Cortex of kidney (tissue), 1 donor: ENCODE measurements at places on chromosomes 3 and 15.

DNA sequence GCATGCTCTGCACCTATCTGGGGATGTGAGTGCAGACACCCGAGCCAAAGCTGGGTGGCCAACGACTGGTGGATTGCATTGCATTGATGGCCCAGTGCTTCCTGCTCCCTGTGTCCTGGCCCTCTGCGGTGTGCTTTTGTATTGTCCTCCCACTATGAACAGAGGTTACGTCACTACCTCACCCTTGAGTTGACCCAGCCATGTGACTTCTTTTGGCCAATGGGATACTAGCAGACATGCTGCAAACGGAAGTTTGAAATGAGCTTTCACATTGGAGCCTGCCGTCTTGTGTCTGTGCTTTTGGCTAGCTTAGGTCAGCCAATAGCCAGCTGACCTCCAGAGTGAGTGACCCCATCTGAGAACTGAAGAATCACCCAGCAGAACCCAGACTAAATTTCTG, 15.3 kb upstream of the TBC1D21 start:
- DNase-seq, result no peak

DNA sequence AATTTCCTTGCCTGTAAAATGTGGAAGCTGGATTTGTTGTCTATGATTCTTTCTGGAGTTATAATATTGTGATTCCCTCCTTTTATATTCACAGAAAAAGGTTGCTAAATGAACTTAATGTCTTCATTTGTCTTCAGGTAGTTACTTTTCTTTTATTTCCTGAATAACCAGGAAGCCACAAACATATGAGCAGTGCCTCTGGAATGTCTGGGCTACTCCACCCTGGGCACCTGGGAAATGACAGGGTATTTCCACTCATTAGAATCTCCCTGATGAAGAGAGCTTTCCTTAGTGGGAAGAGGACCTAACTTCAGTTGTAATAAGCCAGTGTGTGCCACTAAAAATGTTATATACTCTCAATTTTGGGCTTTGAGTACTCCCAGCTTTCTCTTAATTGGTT, 3.8 kb upstream of the SLMAP start:
- DNase-seq, result no peak

GRCh38 chr15:58742022-58742813, 7.3 kb downstream of the ADAM10 start:
- DNase-seq, result no peak

DNA sequence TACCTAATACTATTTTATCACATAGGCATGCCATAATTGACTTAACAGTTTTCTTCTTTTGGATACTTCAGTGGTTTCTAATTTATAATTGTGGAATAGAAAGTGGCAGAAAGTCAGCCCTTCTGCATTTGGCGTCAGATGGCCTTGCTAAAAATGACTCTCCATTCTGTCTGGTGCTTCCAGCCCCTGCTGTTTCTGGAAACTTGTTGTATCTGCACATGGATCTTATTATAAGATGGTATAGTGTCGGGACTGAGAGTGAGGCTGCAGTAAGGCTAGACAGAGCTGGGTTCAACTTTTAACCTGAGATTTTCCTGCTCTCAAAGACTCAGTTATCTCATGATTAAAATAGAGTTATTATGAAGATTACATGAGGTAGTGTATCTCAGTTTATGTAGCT, 74.8 kb upstream of the WDR72 start:
- no peak for DNase-seq

GRCh38 chr3:187976365-187976900, 177.5 kb upstream of the LPP start:
- DNase-seq, result no peak

- no peak for DNase-seq
These were observed 9.9 kb upstream of the STRA6 start for GRCh38 chr15:74212494-74212893.

DNA sequence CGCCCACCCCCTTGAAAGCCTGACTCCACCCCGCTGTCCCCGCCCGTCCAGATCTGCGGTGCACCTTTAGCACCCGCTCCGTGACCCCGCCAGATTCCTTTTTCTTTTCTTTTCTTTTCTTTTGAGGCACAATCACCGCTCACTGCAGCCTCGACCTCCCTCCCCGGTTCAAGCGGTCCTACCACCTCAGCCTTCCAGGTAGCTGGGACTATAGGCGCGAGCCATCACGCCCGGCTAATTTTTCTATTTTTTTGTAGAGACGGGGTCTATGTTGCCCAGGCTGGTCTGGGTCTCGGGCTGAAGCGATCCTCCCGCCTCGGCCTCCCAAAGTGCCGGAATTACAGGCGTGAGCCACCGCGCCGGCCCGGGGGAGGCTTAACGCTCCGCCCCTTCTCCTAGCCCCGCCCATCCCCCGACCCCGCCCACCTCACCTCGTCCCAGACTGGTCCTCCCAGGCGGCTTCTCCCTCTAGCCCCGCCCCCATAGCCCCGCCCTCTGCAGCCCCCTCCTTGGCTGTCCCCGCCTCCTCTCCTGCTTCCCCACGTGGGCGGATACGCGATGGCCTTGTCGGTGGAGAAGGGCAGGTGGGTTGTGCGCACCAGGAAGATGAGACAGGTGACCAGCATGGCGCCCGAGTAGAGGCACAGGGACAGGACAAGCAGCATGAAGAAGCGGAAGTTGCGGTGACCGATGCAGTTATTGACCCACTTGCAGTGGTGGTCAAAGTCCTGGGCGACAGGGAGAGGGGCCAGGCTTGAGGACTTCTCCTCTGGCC, 3.2 kb downstream of the ZDHHC19 start:
- DNase-seq, result no peak

DNA sequence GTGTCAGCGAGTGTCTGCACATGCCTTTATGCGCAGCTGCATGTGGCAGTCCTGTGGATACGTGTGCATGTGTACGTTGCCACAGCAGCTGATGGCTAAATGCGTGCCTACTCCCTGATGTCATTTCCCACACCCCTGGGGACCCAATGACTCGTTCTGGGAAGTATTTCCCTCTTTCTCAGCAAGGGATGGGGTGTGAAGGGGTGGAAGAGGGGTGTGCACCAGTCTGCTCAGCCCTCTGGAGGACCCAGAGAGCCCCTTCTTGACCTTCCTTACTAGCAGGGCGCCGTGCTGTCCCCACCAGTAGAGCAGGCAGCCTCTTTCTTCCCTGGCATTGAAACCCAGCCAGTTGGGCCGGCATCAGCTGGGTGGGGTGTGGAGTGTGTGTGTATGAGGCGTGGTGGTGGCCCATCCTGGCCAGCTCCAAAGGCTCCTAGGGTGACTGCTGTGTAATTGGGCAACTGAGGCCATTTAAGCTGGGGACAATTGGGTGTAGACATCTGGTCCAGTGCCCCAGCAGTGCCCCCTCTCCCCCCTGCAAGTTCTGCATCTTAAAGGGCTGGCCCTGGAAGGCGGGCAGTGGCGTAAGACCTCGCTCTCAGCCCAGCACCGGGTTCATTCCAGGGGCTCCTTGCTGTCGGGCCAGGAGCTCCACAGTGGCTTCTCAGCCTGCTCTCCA, 19.2 kb downstream of the SNX33 start:
- no peak for DNase-seq

- DNase-seq, result no peak
These were observed 50.7 kb upstream of the TPRG1 start for GRCh38 chr3:189121092-189121491.

GRCh38 chr3:27625864-27626263, 96.3 kb downstream of the EOMES start:
- no peak for DNase-seq

GRCh38 chr15:93185796-93186195, 96.8 kb upstream of the RGMA start:
- no peak for DNase-seq

GRCh38 chr3:141969711-141970110, 93.3 kb downstream of the ATP1B3 start:
- no peak for DNase-seq

DNA sequence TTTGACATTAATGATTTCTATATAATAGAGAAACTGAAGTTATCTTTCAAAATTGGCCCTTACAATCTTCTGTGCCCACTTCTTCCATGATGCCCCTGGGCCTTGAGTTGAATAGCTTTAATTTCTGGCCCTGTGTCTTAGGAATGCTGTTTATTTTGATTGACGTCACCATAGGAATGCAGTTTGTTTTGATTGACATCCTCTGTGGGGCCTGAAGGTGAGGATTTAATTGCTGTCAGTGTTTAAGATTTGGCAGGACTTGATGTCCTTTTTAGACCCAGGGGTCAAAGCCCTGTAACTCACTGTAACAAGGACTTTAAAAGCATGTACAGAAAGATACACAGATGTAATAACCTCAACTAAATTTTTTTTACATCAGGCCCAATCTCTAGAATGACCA, 83.3 kb downstream of the GLDN start:
- no peak for DNase-seq

DNA sequence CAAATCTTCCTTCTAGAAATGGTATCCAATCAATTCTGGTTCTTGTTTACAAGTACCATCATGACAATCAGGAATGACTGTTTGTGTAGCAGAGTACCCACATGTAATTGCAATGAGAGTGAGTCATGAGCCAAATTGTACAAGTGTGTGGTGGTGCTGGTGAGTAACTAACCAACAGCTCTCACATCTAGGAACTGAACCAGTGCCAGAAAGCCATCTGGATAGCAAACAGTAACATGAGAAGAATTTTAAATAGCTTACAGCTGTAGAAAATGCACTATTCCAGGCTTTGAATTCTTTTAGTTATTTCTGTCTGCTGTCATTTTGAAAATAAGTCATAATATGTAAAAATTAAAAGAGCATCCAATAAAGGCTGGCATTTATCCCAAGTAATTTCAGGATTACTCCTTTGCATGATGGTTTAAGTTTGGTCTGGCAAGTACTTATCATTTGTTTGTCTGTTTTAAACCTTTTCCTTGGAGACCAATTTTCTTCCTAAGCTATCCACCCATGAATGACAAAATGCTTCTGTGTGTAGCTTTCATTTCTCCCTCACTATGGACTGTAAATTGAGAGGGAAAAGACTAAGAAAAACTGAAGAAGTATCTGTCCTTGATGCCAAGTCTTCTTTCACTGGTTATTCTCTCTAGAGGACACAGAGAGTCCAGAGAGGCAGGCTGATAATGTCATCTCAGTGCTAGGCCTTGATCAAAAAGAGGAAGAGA, 60.0 kb downstream of the PIK3CB start:
- DNase-seq, result no peak

DNA sequence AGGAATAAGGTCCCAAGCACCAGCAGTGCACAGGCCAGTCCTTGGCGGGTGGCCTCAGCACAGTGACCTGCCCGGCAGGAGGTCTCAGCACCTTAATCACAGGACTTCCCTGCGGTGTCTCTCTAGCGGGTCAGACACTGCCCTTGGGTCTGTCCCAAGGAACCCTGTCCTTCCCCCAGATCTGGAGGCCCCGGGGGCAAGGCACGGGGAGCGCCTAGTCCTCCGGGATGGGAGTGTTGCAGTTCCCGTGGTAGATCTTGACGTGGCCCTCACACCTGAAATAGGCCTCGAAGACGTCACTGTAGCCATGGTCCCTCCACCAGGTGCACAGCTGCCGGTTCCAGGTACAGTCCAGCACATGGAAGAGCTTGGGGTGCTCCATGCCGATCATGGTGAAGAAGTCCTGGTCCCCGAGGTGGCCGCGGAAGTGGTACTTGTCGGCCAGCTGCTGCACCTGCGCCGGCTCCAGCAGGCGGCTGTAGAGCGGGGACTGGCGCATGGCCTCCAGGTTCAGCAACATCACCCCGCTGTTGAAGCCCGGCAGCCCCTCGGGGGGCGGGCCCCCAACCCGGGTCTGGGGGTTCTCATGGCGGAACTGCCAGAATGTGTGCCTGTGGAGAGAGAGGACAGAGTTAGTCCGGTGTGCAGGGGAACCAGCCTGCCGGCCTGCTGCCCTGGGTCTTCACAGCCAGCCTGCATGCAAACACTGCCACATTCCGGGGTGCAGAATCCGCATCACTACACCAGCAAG, 201.3 kb downstream of the XXYLT1 start:
- DNase-seq, result no peak

GRCh38 chr3:79183496-79183895, 584.3 kb downstream of the ROBO1 start:
- no peak for DNase-seq

GRCh38 chr3:43695863-43696262, 5.1 kb downstream of the ABHD5 start:
- DNase-seq, result no peak

- DNase-seq, result no peak
These were observed 83.6 kb downstream of the LSM3 start for GRCh38 chr3:14262212-14262611.

- DNase-seq, result no peak
These were observed 157.1 kb downstream of the RSRC1 start for GRCh38 chr3:158267015-158267414.

- no peak for DNase-seq
These were observed 2.3 kb downstream of the ADAMTSL3 start for GRCh38 chr15:83656192-83656591.

DNA sequence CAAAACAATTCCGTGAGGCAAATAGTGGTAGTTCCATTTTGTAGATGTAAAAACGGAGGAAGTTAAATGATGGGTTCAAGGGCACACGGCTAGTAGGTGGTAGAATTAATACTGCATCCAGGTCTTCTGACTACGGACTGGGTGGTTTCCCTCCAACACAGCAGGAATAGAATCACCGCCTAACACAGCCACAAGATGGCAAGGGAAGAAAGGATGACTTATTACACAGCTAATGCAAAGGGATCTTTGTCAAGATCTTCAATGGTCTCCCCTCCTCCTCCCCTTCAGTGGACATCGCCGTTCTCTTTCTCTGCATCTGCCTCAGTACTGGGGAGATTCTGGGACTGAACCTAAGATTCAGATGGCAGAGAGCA, 524 bp upstream of the TOPBP1 start:
- no peak for DNase-seq

DNA sequence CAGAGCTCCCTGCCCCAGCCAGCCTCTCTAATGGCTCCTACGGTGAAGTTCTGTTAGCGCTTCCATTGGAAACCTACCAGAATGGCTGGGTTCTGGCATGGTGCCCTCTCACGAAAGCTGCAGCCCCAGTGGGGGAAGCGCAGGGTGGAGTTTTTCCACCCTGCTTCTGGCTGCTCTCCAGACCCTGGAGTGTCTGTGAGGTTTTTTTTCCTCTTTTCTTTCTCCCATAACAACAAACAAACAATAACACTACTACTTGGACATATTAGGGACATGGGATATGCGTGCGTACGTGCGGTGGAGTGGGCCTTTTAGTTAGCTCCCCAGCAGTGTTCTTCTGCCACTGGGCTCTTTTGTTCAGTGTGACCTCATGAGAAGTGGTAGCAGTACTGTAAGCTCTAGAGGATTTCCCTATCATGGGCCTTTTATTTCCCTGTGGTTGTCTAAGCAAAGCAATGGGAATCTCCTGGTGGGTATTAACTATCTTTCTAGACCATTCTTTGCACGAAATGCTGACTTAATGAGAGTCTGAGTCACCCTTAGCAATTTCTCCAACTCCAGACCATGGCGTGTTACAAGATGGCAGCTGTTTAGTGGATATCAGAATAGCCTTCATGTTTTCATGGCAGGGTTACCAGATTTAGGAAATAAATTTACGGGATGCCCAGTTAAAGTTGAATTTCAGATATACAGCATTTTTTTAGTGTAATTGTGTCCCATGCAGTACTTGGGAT, 161.9 kb downstream of the FNDC3B start:
- no peak for DNase-seq

- DNase-seq, result no peak
These were observed 41.5 kb upstream of the CDV3 start for GRCh38 chr3:133531981-133532380.

GRCh38 chr3:197174927-197175326, 123.5 kb downstream of the DLG1 start:
- no peak for DNase-seq

- no peak for DNase-seq
These were observed 31.6 kb upstream of the SNRPA1 start for GRCh38 chr15:101326462-101327146.

GRCh38 chr3:79326642-79327041, 441.2 kb downstream of the ROBO1 start:
- DNase-seq, result no peak
